ENCODE measurements at places on chromosomes 3 and 15.

- DNase-seq, result no peak
Observed at GRCh38 chr15:68536331-68537095, 42.3 kb upstream of the CORO2B start.

DNA sequence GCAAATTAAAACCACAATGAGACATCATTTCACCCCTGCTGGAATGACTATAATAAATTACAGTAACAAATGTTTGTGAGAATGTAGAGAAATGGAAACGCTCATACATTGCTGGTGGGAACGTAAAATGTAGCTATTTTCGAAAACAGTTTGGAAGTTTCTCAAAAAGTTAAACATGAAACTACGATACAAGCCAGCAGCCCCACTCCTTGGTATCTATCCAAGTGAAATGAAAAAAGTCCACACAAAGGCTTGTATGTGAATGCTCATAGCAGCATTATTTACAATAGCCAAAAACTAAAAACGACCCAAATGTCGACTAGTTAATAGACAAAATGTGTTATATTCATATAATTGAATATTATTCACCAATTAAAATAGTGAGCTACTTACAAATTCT is 22.9 kb upstream of the CFAP20DC start:
- DNase-seq, result no peak

DNA sequence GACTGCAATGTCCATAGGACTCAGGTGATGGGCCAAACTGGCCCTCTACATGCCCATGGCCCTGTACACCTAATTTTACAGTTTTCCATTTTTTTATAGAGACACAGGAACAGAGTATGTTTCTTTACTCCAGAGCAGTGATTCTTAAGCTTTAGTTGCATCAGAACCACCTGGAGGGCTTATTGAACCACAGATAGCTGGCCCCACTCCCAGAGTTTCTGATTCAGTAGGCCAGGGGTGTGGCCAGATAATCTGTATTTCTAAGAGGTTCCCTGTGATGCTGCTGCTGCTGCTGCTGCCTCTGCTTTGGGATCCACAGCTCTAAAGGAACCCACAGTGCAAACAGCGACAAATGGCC is 5.1 kb downstream of the RBP1 start:
- DNase-seq, result peak; percentile 19

GRCh38 chr3:73718326-73719110 is 93.8 kb upstream of the PDZRN3 start:
- DNase-seq, result no peak

DNA sequence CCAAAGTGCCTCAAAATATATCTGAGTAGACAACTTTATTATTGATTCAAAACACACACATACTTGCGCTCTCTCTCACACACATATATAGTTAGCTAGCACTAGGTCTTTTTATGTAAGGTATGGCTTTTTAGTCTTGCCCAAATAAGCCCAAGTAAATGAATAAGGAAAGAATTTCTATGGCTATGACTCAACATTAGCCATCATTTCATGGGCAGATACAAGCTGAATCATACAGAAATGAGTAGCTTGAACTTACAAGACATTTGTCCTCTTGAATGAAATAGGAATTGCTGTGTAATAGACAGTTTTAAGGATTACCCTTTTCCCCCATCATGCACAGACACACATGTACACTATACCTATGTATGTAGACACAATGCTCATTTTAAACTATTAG is 4.9 kb downstream of the CADPS start:
- DNase-seq, result no peak

GRCh38 chr3:136330900-136331299 is 80.8 kb downstream of the PCCB start:
- no peak for DNase-seq

- DNase-seq, result no peak
Observed at GRCh38 chr3:143255739-143256138, 136.2 kb downstream of the CHST2 start.

DNA sequence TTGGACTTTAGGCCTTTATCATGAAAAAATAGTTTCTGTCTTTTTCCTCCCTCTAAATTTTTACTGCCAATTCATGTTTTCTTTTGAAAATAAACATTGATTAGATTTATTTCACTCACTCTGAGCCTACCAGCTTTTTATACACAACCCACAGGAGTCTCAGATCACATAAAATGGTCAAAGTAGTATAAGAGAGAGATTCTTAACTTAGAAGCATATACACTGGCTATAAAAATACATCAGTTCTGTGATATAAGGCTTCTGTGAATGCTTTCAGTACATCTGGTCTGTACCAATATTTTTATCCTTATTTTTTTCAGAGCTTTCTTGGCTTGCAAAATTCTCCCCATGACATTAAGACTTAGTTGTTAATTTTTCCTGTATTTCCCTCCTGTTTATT is 117.0 kb upstream of the PTX3 start:
- DNase-seq, result no peak

GRCh38 chr3:41848753-41849574 is 112.9 kb downstream of the ULK4 start:
- DNase-seq, result no peak

DNA sequence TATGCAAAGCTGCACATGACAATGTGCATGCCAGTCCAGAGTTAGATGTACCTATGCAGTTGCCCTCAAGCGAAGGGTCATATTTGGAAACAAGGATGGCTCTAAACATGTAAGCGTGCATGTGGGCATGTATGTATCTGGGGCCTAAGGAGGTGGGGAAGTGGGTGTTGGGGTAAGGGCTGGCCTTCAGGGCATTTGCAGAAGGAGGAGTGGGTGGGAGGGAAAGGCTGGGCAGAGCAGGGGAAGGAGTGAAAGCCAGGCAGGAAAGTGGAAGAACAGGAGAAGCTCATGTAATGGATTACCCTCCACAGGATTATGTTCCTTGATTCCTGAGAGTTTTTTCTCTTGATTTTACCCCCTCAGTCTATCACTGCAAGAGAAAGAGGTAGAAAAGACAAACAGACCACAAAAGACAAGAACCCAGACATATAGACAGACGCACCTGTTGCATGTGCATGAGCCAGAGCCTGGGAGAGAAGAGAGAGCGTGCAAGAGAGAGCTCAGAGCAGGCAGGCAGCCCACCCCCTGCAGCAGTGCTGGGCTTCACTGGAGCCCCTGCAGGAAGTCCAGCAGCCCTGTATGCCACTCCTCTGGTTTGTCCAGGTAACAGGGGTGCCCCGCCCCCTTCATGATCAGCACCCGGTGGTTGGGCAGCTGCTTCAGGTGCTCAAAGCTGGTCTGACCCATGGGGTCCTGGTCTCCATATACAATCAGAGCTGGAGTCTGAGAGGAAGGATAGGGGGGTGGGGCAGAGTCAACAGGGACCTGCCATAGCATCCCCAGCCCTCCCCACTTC is 1.8 kb upstream of the PCBP4 start:
- no peak for DNase-seq

- no peak for DNase-seq
Observed at GRCh38 chr3:166029507-166029906, 192.3 kb upstream of the BCHE start.

DNA sequence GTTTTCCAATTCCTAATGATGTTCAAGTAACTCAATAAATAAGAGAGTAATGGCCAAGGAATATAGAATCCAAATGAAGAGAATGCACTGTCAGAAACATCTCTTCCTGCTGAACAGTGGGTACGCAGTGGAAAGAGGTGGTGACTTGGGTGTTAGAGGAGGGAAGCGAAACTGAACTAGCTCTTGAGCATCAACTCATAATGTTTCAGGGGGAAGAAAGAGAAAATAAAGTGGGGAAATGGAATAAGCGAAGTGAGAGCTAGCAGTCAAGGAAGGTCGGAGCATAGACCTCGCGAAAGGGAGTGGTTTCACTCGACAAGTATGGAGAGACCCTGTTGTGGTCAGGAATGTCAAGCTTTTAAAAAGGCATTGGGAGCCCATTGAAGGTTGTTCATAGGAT is 309.5 kb downstream of the GAP43 start:
- DNase-seq, result no peak

DNA sequence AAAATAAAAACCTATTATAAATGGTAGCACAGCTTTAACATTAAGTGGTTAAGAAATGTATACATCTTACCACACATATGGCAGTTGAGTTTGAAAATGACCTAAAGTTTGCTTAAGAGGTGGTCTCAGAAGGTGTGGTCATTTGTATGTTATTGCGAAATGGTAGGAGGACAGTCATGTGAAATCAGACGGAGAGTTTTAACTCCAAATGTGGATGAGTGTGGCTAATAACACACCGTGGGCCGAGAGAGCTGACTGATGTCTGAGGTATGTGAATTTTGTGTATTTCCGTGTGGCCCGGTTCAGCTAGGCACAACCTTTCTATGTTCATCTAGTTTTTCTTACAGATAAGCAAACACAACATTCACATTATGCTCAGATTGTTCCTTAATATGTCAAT is 71.9 kb downstream of the ARNT2 start:
- no peak for DNase-seq

DNA sequence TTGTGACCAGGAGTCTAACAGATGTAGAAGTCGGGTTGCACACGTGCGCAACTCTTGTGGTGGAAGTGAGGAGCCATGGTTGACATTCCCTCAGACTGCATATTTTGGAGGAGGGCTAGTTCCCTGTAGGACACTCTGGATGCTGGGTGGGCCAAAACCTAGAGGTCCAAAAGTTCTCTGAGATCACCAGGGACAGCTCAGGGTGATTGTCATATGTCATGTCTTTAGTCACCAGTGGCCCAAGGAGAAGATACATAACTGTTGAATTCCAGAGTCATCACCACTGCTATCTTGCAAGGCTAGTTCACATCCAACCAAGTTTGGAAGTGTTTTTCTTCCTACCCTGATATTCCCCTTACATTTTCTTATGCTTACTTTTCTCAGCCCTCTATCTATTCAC is 95.2 kb upstream of the C3orf80 start:
- no peak for DNase-seq

- DNase-seq, result no peak
Observed at GRCh38 chr3:146503461-146504202, 34.3 kb upstream of the PLSCR2 start.

GRCh38 chr3:71317749-71318457 is 265.6 kb downstream of the FOXP1 start:
- no peak for DNase-seq

DNA sequence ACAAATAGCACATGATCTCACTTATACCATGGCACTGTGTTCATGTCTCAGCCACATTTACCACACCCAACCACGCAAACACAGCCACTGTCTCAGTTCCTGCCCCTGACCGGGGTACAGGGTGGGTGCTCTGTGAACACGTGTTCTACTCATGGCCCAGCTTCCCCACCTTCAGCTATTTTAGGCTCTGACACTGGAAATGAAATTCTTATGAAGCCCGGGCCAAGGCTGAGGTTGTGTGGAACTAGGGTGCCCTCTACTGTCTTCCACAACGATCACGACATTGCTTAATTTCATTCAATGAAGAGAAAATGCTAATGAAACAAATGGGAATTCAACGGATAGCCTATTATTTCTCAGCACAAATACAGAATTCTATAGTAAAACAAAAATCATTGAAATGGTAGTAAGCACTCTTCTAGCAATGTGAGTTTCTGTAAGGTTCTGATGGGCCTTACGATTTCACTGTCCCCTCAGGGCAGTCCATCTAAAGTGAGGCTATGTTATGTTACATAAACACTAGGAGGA is 2.1 kb upstream of the GABRA5 start:
- no peak for DNase-seq

DNA sequence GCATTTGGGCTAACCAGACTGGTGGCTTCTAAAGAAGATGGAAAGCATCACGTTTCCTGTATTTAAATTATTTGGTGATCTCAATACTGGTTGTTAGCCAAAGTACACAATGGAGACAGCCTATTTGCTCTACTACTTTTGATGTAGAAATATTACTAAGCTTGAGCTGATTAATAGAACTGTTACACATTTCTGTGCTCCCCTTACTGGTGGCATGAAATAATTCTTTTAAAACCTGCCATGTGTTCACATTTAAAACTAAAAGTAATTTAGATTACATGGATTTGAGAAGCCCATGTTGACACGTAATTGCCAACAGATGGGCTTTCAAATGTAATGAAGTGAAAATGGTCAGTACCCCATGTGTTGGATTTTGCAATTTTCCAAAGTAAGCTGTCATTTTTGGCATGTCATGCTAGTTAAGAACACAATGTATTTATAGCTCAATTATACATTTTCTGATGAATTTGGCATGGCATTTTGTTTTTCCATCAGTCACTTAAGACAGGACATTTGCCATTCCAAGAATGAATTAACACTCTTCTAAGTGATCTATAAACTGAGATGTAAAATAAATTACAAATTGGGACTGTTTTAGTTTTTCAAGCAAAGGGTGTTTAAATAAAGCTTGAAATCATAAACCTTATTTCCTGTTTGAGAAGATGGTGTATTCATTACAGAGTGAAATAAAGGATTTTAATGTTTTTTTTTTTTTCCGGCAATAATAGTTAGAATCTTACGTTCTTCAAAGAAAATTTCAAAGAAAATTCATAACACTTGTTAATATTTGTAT is 10.8 kb upstream of the RARRES1 start:
- DNase-seq, result no peak

- DNase-seq, result no peak
Observed at GRCh38 chr15:43277901-43278300, 11.2 kb upstream of the TGM5 start.

GRCh38 chr15:32649342-32649741 is 7.8 kb downstream of the SCG5 start:
- DNase-seq, result no peak

GRCh38 chr3:171867981-171868380 is 24.8 kb downstream of the TMEM212 start:
- peak; percentile 3 for DNase-seq

DNA sequence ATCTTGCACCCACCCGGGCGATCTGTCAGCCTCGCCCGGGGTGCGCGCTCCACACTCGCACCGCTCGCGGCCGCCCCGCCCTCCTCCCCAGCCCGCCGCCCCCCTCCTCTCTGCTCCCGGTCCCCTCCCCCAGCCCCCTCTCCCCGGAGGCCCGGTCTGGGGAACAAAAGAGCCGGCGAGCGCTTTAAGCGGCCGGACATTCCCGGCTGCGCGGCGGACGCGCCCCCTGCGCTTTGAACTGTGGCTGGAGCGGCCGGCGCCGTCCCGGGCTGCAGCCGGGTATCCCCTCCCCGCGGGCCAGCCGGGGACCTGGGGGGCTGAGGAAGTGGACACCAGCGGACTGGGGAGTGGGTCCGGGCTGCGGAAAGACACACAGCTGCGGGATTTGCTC is at the start of gene IGDCC3:
TSS of gene IGDCC3 (minus strand) at position 27 of the 391 bp plus-strand sequence. CDS start 214 bp downstream, outside the sequence.
- no peak for DNase-seq

GRCh38 chr3:42827023-42827422 is 17.8 kb downstream of the ACKR2 start:
- no peak for DNase-seq

GRCh38 chr15:64151727-64152506 is at the start of gene SNX22:
Gene SNX22 (plus strand): TSS chr15:64151731. CDS start chr15:64151776, 45 bp downstream.
- DNase-seq, result no peak

DNA sequence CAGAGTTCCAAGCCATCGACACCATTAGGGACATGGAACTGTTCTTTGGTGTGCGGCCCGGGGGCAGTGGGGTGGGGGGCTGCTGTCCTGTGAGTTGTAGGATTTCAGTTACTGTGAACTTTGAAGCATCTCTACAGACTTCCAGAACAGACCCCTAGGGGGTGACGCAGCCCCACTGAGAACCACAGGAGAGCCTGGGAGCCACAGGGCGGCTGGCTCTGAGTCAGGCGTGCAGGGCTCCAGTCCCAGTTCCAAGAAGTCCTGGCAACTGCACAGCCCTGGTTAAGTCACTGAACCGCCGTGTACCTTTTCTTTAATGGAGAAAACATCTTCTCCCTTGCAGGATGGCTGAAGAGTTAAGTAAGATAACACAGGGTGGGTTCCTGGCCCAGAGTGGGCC is 23.5 kb upstream of the LRTM1 start:
- peak; percentile 13 for DNase-seq
